ENCODE measurements at places on chromosomes 3 and 15. TPM values are rescaled to one million over a fixed set of nuclear protein-coding genes. Genes with fewer than 3 reads are reported as not detected.

DNA sequence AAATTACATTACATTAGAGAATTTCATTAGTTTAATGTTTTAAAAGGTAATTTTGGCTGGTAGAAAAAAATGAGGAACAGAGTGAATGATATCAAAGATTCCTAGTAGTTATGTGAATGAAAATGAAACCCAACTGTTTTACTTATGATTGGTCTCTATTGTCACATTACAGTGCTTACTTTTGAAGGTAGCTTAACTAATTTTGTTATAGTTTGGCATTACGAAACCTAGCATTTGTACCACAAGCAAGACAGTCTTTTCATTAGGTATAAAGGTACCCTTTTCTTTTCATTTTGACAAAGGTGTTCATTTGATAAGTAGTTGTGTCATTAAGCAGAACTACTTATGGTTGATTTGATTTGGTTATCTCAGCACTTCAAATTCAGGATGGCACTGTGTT is 6.9 kb downstream of the SELENOT start:
- DNase-seq = no peak

DNA sequence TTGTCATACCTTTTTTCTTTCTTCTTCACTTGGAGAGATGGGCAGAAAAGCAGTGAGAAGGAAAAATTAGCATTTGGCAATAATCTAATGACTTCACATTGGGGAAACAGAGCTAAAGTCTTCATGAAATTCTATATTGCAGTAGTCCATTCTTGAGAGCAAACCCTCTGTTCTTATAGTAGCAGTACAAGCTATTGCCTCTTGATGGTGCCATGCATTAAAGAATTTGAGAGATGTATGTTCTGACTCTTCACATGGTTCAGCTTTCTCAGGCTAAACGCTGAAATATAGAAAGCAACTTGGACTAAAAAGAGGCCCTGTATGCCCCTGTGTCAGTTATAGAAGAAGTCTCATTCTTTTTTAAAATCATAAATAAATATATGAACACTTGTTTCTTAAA is 36.0 kb downstream of the PHLDB2 start:
- peak; percentile 38 for DNase-seq

Gene CLDN16
- total RNA-seq = under 0.01 TPM

DNA sequence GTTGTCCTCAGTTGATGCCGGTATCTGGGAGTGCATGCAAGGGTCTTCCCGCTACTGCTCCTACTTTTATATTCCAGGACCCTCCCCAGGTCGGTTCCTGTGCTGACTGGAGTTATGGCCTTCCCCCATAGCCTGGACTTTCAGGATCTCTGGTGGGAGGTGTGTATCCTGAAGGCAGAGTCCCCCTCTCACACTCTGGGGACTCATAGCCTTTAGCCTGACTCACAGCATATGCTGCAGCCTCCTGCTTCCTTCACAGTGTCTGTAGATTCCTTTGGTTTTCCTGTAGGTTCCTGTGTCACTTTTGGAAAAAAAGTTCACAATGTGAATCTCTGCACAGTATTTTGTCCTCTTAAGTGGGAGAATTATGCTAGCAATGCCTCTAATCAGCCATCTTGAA is 180.6 kb upstream of the RBMS3 start:
- no peak for DNase-seq

Gene MOBP
- not detected for total RNA-seq

DNA sequence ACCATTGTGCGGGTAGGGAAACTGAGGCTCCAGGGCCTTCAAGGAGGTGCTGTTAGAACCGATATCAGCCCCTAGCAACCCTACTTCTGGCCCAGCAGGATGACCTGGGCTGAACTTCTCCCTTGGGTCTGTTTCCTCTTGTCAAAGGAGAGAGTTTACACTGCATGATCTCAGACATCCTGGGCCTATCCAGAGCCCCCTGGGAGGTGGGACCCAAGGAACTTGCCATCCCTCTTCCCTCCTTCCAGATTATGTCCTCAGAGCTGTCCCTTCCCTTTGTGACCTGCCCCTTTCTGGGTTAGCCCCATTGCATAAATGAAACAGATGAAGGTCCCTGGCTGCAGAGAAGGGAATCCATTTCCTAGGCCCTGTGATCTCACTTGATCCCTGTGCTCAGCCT is 12.3 kb upstream of the DNAH1 start:
- no peak for DNase-seq

DNA sequence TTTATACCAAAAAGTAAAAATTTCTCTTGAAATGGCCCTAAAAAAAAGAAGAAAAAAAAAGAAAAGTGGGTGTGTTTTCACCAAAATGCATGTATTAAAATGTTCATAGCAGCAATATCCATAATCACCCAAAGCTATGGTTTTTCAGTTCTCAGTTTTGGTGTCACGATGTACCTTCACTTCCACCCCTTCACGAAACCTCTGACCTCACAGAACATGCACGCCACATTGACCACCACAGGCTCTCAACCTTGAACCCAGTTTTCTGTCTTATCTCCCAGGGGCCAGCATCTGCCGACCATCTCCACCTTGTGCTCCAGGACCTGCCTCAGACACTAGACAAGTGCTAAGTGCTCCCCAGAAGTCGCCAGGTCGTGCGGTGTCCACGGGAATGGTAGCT is 30.4 kb downstream of the COLQ start:
- DNase-seq = no peak

DNA sequence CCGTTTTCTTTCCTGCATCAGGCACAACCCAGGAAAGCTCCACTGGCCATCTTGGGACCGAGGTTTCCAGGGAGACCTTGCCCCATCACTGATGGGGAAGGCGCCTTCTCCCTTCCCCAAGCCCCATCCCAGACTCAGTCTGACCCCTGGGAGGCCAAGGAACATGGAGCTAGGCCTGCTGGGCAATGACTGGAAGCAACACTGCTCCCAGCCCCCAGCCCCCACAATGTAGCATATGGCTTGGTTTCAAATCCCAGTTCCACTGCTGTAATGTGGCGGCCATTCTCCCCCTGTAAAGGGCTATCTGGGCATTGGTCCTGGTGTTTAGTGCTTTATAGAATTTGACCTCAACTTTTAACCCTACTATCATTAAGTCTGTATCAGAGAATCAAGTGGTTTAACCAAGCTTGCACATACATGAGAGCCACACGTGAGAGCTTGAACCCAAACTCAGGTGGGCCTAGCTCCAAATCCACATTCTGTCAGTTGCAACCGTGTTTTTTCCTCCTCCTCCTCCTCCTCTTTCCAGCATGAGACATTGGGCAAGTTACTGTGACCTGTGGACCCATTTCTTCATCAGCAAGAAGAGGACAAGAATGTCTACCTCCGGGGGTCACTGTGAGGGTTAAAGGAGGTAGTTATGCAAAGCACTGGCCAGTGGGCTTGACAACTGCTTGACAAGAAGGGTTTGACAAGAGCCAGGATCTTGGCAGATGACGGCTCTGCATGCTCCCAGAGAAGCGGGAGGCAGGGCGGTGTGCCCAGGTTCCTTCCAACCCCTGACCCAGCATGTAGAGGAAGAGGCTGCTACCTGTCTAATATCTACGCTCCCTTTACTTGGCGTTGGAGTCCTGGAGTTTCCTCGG is 37.4 kb downstream of the KLHL25 start:
- no peak for DNase-seq

Gene FBXO22
- total RNA-seq = 75.6 TPM
